Ascending aorta (tissue), 2 donors: ENCODE measurements at places on chromosomes 7 and 10.

DNA sequence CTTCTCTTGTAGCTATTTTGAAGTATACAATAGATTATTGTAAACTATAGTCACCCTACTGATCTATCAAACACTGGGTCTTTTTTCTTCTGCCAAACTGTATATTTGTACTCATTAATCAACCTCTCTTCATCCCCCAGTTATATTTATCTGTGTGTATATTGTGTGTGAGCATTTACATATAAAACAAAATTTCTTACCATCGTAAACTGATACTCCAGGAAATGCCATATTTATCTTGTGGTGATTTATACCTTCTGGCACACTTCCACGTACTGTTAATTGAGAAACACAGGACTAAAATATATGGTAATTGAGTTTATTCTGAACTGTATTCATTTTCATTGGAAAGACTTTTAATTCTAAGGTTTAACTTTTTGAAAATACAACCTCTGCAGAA is 18.9 kb downstream of the ANLN start:
- no peak for DNase-seq

DNA sequence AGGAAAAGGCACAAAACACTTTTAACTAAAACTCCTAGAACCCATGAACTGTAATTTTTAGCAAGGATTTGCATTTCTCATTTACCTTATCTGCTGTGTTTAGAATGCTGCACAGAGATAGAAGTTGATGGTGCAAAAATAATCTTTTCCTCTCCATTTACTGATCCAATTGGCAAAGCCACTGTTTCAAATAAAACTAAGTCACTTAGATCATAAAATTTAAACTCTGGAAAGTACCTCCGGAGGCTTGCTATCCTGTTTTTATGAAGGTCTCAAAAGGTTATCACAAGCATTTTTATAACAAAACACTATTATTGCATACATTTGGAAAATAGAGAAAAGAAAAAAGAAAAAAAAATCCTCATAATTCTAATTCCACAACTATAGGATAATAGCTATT is 7.6 kb downstream of the CPA2 start:
- no peak for DNase-seq

- DNase-seq = no peak
Observed at GRCh38 chr7:43058271-43059066, 54.0 kb upstream of the HECW1 start.

- DNase-seq = no peak
Observed at GRCh38 chr7:140390466-140391190, 7.7 kb downstream of the SLC37A3 start.

- no peak for DNase-seq
Observed at GRCh38 chr10:61959814-61960213, 58.3 kb downstream of the ARID5B start.
